ENCODE measurements at places on chromosomes 12 and 14.

- DNase-seq = no peak
Measured at GRCh38 chr14:69980457-69981425, 101.5 kb downstream of the SMOC1 start.

DNA sequence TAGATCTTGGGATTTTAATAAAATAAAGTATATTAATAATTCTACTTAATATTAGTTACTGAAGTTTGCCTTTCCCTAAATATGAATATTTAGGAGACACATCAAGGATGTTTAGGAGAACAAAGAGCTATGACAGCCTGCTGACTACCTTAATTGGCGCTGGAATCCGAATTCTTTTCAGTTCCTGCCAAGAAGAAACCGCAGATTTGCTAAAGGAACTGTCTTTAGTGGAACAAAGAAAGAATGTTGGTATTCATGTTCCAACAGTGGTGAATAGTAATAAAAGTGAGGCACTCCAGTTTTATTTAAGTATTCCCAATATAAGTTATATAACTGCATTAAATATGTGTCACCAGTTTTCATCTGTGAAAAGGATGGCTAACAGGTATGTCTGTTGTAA lies 54.5 kb downstream of the MIS18BP1 start:
- no peak for DNase-seq

DNA sequence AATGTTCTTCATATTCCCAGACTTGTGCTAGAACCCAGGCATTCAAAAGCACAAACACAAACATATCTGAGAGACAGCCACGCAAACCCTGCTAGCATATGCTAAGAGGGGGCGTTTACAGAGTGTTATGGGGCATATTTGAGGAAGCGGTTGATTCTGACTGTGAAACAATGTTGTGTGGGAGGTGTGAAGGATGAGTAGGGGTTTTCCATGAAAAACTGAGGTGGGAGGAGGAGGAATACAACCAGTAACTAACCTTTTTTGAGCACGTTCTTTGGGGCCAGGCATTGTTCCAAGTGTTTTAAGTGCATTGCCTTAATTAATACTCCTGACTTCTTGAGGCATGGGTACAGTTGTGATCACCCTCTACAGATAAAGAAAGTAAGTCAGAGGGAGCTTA lies 499.5 kb downstream of the AACS start:
- DNase-seq = no peak

DNA sequence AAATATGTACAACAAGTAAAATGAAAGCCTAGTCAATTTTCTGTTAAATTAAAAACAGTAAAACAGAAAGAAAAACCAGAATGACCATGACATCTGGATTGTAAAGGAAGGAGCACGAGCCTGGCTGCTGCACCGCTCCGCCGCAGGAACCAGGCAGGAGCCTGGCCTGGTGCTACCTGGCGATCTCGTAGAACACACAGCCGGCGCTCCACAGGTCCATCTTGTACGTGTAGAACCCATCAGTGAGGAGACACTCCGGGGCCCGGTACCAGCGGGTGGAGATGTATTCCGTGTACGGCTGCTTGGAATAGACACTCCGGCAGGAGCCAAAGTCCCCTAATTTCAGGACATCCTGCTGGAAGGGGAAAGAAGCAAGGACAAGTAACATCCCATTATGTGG lies 54.3 kb downstream of the MOK start:
- no peak for DNase-seq

GRCh38 chr14:62505045-62505444 lies 540.2 kb downstream of the KCNH5 start:
- no peak for DNase-seq

- DNase-seq = no peak
Measured at GRCh38 chr14:34930591-34931091, 52.2 kb upstream of the SRP54 start.

DNA sequence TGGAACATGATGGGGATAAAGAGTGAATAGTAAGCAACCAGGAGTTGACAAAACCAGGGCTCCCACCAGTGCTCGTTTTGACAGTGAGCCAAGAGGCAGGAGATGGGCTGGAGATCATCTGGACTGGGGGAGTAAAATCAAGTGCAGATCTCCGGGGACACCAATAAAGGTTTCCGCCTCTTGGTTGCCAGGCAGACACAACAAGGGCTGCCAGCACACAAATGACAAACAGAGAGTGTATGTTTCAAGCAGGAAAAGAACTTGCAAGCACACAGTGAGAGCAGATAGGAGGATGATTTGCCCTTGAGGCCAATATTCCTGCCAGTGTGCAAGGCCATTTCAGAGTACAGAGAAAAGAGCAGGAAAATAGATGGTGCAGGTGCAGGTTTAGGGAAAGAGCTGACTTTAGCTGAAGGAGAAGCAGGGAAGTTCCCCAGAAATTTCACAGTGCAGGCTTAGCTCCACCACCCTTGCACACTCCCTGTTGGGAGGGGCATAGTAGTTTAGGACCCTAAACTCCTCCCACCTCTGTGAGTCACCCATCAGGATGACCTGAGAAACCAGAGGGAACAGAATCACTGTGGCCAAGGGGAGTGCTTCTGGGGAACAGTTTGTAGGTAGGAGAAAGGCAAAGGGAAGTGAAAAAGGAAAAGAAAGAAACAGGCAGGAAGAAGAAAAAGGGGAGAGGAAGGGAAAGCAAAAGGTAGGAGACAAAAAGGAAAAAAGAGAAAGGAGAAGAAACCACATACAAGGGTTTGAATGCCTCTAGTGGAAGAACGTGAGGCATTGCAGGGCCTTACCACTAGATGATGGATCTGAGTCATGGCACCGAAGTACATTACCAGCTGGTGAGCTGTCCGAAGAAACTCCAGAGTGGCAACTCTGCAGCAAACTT lies 404.4 kb downstream of the SLC6A15 start:
- DNase-seq = no peak

GRCh38 chr14:51960866-51961265 lies 28.5 kb upstream of the RTRAF start:
- no peak for DNase-seq

- DNase-seq = no peak
Measured at GRCh38 chr12:22447223-22447622, 97.1 kb downstream of the C2CD5 start.

- no peak for DNase-seq
Measured at GRCh38 chr12:75554556-75554880, 43.1 kb upstream of the KRR1 start.

GRCh38 chr14:104931304-104931770 lies 6.7 kb downstream of the PLD4 start:
- DNase-seq = no peak

DNA sequence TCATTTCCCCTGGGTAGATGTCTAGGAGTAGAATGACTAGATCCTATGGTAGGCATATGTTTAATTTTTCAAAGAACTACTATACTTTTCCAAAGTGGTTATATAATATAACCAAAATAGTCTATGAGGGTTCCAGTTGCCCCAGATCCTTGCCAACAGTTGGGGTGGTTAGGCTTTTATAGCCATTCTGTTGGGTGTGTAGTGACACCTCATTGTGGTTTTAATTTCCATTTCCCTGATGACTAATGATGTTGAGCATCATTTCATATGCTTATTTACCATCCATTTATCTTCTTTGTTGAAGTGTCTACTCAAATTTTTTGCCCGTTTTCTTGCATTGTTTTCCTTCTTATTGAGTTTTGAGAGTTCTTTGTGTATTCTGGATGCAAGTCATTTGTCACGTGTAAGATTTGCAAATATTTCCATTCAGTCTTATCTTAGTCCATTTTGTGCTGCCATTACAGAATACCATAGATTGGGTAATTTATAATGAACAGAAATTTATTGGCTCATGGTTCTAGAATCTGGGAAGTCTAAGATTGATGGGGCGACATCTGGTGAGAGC lies 4.7 kb downstream of the SYNE2 start:
- peak; percentile 21 for DNase-seq

DNA sequence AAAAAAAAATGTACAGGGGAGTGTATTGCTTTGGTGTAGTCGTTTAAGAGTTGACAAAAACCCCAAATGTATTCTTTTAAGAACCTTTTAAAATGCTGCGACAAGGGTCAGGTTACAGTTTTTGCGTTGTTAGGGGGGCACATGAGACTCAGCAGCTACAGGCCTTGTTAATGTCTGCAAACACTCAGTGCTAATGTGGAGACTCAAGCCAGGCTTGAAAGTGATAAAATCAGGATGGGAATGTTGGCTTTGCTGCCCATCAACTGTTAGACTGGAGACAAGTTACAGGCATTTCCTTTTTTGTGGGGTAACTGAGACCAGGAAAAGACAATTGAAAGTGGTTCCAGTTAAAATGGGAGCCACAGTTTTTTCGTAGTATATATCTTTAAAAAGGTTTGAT lies 84.8 kb downstream of the PRKCH start:
- DNase-seq = no peak

GRCh38 chr12:93279565-93280412 lies 97.9 kb upstream of the NUDT4 start:
- no peak for DNase-seq

- no peak for DNase-seq
Measured at GRCh38 chr12:55712700-55713415, 3.0 kb upstream of the BLOC1S1 start.

- no peak for DNase-seq
Measured at GRCh38 chr14:30317729-30318128, 241.2 kb upstream of the G2E3 start.

DNA sequence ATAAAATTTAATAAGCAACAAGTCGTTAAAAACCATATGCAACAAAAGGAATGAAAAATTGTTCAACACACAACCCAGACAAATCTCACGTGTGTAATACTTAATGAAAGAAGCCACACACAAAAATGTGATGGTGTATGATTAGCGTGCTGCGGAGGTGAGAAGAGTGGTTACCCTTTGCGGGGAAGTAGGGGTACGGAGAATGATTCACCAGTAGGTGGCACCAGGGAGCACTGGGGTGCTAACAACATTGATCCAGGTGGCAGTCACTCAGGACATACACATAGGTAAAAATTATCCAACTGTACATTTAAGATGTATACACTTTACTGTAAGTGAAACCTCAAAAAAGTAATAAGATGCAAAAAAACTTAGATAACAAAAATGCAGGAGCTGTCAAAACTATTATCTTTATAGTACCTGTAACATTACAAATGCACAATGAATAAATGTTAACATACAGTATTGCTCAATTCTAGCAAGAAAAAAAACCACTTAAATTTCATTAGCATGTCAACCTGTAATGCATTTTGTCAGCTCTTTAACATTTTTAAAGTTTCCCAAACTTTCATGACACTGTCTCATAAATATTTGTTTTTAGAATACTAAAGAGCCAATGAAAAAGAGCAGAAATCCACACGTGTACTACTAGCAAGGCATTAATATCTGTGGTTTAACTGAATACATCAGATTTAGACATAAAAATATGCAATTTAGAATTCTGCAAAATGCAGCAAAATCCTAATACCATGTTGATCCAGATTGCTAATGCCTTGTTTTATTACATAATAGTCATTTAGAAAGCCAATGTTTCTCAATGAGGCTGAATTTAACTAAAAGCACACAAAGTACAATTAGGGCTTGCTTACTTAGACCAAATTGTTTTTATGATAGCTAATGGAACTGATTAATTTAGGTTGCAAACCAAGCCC lies 46.7 kb downstream of the TMCC3 start:
- peak; percentile 48 for DNase-seq
